ENCODE measurements at places on chromosomes 3 and 15.

DNA sequence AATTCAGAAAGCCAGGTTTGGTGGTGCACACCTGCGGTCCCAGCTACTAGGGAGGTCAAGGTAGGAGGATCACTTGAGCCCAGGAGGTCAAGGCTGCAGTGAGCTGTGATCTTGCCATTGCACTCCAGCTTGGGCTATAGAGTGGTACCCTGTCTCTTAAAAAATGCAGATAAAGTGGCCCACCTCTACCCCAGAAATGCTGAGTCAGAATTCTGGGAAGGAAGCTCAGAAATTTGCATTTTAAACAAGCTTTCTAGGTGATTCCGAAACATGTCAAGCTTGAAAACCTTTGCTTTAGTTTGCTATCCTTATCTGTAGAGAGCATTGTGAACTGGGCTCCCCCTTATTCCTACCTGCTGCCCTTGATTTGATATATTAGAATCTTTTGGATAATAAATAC, 7.7 kb downstream of the MED12L start:
- DNase-seq, result no peak

- DNase-seq, result no peak
These were observed 195.9 kb downstream of the FOXP1 start for GRCh38 chr3:71387586-71387985.

GRCh38 chr3:97763586-97764406, 762 bp upstream of the ARL6 start:
- no peak for DNase-seq

GRCh38 chr3:112822064-112823055, 24.3 kb downstream of the CD200R1L start:
- DNase-seq, result no peak

DNA sequence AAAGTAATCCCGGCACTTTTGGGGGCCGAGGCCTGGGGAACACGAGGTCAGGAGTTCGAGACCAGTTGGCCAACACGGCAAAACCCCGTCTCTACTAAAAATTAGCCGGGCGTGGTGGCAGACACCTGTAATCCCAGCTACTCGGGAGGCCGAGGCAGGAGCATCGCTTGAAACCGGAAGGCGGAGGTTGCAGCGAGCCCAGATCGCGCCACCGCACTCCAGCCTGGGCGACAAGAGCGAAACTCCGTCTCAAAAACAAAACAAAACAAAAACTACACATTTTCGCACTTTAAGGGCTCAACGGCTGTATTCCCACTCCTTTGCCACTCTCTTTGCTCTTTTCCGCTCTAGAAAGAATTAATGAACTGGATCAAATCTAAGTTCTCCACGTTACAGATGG, 763 bp upstream of the TRNT1 start:
- no peak for DNase-seq

- no peak for DNase-seq
These were observed 21.6 kb downstream of the B3GNT5 start for GRCh38 chr3:183274609-183275008.

- no peak for DNase-seq
These were observed 219.8 kb downstream of the FMN1 start for GRCh38 chr15:32974691-32975090.

GRCh38 chr15:77219841-77220240, 148.9 kb upstream of the TSPAN3 start:
- no peak for DNase-seq

- no peak for DNase-seq
These were observed 119.7 kb upstream of the PHLDB2 start for GRCh38 chr3:111739311-111739911.

DNA sequence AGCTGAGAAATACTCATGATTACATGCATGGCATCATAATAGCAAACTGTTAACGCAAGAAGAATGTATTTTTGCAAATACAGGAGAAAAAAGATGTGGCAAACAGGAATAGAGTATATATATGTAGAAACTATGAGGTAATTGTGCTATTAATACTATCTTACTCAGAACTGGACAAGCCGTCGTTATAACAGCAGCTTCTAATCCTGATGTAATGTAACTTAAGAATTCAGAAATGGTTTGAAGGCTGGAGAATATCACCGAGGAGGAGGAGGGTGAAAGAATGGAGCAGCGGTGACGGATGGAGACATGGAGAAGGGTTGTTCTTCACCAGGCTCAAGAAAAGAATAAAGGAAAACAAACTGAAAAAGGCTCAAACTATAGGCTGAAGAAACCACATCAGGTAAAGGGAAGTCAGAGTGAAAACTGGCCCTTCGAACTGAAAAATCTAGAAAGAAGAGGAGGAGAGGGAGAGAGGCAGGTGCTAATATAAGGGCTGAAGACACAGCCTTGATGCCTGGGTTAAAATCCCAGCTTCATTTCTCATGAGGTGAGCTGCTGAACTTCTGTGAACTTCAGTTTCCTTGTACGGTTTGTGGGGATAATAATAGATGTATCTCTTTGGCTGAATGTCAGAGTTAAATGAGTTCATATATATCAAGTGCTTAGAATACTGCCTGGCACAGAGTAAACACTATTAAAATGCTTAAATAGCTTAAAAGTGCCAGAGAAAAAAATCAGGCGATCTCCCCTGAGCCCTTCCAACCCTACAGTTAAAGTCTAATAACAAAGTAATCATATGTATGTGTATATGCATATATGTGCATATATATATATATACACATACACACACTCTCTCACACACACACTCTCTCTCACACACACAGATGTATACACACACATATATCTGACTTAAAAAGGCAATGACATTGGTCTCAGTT, 43.9 kb downstream of the GOLIM4 start:
- peak; percentile 54 for DNase-seq

- DNase-seq, result peak; percentile 14
These were observed 492 bp downstream of the TMCC1 start for GRCh38 chr3:129892857-129893580.

DNA sequence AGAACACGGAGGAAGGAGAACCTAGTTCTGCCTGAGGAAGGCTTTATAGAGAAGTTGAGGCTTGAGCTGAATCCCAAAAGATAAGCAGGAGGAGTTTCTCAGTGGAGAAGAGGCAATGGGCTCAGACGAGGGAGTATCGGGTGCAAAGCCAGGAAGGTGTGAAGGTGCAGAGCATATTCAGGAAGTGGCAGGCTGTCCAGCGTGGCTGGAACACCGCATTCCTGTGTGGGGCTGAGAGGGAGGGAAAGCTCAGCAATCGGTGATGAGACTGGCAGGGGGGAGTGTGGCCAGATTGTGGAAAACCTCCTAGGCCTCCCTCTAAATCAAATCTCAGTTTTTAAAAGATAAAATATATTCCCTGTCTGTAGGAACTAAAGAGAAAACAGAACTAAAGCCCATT, 63.0 kb downstream of the ARHGAP31 start:
- DNase-seq, result no peak

DNA sequence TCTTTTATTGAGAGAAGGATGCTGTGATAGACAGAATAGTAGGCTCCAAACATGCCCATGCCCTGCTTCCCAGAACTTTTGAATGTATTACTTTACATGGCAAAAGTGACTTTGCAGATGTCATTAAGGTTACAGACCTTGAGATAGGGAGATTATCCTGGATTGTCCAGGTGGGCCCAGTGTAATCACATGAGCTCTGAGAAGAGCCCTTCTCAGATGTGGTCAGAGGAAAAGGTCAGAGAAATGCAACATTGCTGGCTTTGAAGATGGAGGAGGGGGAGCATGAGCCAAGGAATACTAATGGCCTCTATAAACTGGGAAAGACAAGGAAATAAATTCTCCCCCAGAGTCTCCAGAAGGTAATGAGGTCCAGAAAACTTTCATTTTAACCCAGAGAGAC, 45.8 kb upstream of the LYZL4 start:
- no peak for DNase-seq

DNA sequence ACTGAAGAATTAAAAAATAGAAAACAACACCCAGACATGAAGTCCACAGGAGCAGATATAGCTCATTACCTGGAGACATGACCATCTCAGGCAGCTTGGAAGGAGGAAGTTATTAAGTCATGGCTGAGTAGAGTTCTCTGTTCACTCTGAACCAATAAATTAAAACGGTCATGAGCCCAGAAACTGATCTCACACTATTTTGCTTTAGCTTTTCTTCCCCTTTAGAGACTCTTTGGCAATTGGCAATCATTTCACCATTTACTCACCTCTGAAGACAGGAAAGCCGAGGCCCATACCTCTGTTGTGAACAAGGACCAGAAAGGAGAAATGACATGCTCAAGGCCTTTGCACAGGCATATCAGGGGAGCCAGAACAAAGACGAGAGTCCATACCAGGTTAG, 26.6 kb downstream of the CLDN18 start:
- DNase-seq, result no peak

DNA sequence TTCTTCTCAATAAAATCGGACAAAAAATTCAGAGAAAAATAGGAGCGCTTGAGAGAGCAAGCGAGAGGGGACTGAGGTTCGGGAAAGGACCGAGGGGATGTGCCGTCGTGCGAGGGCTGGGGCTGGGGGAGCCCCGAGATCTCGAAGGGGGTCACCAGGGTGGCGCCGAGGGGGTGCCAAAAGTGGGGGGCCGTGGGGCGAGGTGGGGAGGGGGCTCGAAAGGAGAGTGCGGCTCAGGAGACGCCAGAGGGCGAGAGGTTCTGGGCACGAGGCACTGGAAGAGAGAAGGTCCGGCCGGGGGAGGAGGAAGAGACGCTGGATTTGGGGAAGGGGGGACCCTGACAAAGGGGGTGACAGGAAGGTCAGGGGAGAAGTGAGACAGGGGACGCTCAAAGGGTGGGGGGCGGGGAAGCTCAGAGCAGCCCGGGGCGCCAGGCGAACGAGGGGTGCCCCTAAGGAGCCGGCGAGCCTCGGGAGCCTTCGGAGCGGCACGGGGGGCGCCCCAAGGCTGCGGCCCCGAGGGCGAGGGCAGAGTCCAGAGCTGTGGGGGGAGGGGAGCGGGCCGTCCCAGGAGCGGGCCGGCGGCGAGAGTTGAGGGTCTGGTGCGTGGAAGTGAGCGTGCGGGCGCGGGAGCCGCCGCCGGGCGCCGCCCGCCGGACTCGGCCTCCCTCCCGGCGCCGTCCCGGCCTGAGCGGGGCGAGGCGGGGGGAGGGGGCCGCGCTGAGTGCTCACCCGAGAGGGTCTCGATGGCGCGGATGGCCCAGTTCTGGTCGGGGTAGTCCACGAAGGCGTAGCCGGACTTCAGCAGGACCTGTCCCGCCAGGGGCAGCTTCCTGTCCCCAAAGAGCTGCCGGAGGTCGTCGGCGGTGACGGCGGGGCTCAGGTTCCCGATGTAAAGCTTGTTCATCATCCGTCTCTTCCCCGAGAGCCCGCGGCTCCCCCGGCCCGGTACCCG, 514 bp downstream of the IGF2BP2 start:
- DNase-seq, result peak; percentile 38

- no peak for DNase-seq
These were observed 87.0 kb upstream of the DNAJC19 start for GRCh38 chr3:181076558-181076957.

- DNase-seq, result no peak
These were observed 60.3 kb upstream of the SMAD6 start for GRCh38 chr15:66641485-66642315.

- no peak for DNase-seq
These were observed 6.1 kb downstream of the CD96 start for GRCh38 chr3:111548092-111548491.

DNA sequence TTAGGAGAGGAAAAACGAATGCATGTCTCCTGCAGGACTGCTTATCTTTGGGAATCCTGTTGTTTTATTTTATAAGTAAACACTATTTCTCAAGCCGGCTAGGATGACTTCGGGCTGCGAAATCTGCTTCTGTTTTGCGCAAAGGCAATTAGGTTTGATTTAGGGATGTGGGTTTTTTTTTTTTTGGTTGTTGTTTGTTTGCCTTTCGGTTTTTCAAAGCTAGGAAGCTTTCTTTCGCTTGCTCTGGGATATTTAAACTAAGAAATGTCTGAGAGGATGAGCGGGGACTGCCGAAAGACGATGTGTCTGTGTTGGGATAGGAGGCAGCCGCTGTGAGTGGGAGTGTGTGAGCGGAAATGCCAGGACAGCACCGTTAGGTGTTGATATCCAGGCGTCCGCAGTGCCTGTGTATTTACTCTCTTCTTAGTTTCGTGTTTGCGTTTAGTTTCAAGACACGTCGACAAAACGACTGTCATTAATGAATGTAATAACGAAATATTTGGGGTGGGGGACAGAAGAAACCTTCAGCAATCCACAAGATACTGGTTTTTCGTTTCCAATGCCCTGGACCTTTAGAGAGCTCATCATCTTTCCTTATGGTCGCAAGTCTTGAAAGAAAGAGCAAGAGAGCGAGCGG, 604 bp downstream of the ISL2 start:
- DNase-seq, result peak; percentile 66

DNA sequence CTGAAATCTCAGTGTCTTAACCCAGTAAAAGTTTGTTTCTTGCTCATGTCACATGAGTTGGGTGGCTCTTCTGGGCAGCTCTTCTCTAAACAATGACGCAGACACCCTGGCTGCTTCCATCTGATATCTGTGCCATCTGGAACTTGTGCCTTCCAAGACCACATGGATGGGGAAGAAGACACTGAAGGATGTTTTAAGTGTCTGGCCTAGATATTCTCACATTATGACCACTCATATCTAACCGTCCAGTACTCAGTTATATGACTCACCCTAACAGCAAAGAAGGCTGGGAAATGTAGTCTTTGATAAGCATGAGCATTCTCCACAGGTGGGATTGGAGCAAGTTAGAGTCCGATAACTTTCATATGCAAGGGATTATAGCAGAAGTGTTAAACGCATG, 66.4 kb downstream of the RYR3 start:
- DNase-seq, result no peak

- no peak for DNase-seq
These were observed 190.9 kb upstream of the CFAP20DC start for GRCh38 chr3:59240666-59241255.

GRCh38 chr15:31077181-31077580, 24.3 kb downstream of the TRPM1 start:
- no peak for DNase-seq

DNA sequence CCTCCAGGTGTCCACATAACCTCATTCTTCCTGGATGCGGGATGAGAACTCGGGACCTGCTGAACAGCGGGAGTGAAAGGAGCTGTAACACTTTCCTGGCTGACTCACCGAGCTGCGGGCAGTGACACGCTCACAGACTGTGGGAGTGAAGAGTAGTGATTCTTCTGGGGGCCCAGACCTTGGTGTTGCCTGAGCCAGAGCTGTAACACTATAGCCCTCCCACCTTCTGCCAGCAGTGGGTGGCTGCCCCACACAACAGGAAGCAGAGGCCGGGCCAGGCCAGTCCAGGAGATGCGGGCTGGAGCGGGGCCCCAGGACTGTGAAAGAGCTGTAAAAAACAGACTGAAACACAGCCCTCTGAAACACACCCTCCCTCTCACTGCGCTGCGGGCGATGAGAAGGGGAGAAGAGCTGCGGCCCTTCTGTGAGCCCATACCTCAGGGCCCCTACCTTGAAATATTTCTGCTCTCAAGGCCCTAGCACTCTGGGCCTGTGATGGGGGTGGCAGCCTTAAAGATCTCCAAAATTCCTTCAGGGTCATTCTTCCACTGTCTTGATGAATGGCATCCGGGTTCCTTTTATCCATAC, 464.0 kb upstream of the CCDC54 start:
- no peak for DNase-seq

GRCh38 chr3:188979248-188979647, 192.5 kb upstream of the TPRG1 start:
- DNase-seq, result no peak
